Activated naive CD8-positive, alpha-beta T cell treated with anti-CD3 and anti-CD28 coated beads for 36 hours (primary cell): ENCODE measurements at places on chromosomes 1 and 21. TPM values are rescaled to one million over a fixed set of nuclear protein-coding genes. Genes with fewer than 3 reads are reported as not detected.

DNA sequence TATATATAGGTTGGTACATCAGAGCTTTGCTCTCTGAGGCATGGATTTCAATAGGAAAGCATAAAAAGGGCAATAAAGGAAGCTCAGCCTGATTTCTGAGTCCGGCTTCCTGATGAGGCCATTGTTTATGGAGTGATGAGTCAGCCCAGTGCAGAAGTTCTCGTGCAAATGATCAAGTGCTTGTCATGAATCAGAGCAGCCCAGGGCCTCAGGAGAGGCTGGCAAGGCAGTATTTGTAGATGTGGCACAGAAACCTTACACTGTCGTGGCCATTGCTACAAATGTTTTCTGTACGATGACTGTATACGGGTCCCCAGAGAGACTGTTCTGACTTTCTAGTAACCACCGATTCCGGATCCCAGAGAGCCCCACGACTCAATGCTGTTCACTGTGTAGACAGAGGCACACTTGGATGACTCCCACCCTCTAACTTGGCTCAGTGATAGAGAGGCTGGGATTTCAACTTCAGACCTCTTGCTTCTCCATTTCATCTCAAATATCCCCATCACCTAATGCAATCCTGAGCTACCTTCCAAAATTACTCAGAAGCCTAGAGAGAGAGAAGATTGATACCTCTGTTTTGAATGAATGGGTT, 26.8 kb downstream of the UMODL1 start:
- no peaks in the 10 kb centered on the region for H3K27me3 ChIP-seq
- no peak overlapping the region for H3K4me3 ChIP-seq
- H3K36me3 ChIP-seq = no peaks in the 10 kb centered on the region
- DNase-seq = no peak

- H3K4me1 ChIP-seq = no peaks in the 10 kb centered on the region
- H3K27ac ChIP-seq = no peak overlapping the region
Observed at GRCh38 chr21:34722684-34723300, 54.0 kb downstream of the CLIC6 start.

- H3K27me3 ChIP-seq = no peaks in the 10 kb centered on the region
- H3K27ac ChIP-seq = no peak overlapping the region
- H3K4me1 ChIP-seq = peaks cover 5% of the 10 kb centered on the region
- no peak overlapping the region for H3K4me3 ChIP-seq
- H3K36me3 ChIP-seq = no peaks in the 10 kb centered on the region
- no peak for DNase-seq
Observed at GRCh38 chr1:183933528-183934179, 103.9 kb downstream of the COLGALT2 start.

DNA sequence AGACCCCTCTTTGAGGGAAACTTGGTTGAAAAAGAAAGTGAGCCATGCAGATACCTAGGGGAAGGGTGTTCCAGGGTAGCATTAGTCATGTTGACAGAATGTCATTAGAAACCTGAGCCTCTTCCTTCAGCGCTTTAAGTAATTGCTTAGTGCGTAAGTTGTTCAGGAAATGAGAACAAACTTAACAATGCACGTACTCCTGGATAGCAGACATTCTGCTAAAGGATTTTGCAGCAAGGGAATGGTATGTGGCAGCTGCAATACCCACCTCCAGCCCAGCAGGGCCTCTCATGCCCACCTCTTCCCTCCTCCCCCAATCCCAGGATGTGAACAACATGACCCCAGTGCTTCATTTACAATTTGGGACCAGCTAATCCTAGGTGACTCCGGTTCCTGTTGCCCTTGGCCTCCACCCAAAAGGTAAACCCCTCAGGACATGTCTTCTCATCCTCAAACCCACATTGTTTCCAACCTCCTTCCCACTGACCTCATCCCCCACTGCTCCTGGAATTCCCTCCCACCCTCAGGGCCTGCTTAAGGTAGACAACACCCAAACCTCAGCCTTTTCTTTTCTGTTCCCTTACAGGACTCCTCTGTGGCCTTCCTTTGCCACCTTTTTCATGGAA, 98.0 kb upstream of the BCAR3 start:
- H3K4me3 ChIP-seq = no peak overlapping the region
- no peaks in the 10 kb centered on the region for H3K4me1 ChIP-seq
- peaks cover 4% of the 10 kb centered on the region for H3K27me3 ChIP-seq

NID1 gene
- total RNA-seq = 0.08 TPM

GRCh38 chr1:15717418-15718125, 18.5 kb upstream of the SLC25A34 start:
- H3K27me3 ChIP-seq = no peaks in the 10 kb centered on the region
- H3K27ac ChIP-seq = no peak overlapping the region
- H3K36me3 ChIP-seq = peaks cover 3% of the 10 kb centered on the region
- no peak for DNase-seq
- no peak overlapping the region for H3K4me3 ChIP-seq

DNA sequence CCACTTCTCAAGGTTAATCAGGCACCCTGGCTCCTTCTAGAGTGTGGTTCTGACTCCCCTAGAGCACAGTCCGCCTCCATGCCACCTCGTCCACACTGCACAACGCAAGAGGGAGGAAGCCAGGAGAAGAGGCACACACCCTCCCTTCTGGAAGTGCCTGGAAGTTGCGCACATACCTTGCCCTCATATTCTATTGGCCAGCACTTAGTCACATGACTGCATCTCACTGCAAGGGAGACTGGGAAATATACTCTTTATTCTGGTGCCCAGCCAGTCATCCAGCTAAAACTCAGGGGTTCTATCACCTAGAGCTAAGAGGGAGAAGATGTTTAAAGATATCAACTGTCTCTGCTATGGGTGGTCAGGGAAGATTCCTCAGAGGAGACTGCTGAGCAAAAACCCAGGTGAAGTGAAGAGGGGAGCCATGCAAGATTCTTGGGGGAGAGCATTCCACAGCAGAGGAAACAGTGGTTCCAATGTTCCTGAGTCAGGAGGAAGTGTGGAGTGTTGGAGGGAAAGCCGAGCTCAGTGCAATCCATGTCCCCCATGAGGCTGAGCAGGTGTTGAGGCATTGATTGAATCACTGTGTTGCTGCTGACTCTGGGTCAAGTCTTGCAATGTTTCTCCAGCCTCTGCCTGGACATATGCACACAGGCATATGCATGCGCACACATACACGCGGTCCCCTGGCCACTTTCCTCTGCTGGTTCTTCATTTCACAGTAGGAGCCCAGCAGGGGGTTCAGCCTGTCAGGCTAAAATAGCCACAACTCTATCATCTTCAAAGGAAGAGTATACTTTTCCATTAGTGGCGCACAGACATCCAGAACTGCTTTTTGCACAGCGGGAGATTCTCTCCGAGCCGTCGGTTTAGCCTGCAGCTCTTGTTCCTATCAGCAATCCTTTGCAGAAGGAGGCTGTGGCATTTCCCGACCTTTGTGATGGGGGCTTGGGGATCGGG, 22.3 kb upstream of the KLHDC7A start:
- H3K27ac ChIP-seq = no peak overlapping the region
- no peaks in the 10 kb centered on the region for H3K36me3 ChIP-seq
- no peak for DNase-seq
- H3K4me1 ChIP-seq = no peaks in the 10 kb centered on the region
- H3K4me3 ChIP-seq = no peak overlapping the region

GRCh38 chr1:61539720-61540462, 185.1 kb downstream of the TM2D1 start:
- no peaks in the 10 kb centered on the region for H3K36me3 ChIP-seq
- H3K27me3 ChIP-seq = no peaks in the 10 kb centered on the region
- no peak overlapping the region for H3K27ac ChIP-seq

DNA sequence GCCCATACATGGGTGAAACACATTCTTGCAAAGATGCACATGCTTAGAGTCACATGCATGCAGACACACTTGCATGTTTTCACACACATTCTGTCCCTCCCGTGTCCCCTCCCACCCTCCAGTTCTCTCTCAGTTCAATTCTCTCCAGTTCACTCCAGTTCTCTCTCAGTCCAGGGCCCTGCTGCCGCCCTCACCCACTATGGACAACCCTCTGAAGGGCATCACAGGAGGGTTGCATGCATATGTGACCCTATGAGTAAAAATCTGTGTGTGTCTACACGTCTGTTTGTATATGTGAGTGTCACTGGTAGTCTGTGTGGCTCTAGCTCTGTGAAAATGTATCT, 21.8 kb upstream of the ADGRB2 start:
- no peak for DNase-seq
- no peak overlapping the region for H3K4me3 ChIP-seq
- H3K4me1 ChIP-seq = peaks cover 8% of the 10 kb centered on the region
- no peaks in the 10 kb centered on the region for H3K36me3 ChIP-seq
- H3K27ac ChIP-seq = no peak overlapping the region

DNA sequence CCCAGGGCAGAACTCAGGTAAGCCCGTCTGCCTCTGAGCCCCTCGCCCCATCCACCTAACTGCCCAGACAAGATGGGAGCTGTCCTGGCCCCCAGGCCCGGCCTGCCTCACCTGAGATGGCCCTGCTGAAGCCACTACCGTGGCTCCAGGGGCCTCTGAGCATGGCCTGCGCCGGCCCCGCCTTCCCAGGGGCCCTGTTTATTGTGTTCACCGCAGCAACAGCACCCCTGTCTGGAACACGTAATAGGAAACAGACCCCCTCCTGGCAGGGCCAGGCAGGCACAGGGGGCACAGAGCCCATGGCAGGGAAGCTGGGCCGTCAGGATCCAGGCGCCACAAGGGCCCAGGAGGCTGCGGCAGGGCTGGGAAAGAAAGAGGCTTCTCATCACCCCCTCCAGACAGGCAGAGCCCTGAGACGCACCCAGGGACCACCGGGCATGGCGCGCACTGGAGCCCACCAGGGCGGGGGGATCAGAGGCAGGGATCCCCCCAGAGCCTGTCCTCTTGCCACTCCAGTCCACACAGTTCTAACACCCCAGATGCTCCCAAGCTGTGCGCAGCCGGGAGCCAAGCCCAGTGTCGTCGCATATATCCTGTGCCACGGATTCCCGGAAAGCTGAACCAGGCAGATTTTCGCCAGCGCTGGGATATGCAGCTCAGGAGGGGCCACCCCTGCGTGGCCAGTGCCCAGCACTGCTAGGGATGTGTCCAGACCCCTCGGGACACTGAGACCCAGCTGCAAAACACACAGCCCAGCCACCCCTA, 62.6 kb downstream of the ARHGEF16 start:
- DNase-seq = no peak
- H3K36me3 ChIP-seq = peaks cover 3% of the 10 kb centered on the region

GRCh38 chr1:31584869-31585735, 8.8 kb downstream of the TINAGL1 start:
- H3K4me1 ChIP-seq = no peaks in the 10 kb centered on the region
- no peaks in the 10 kb centered on the region for H3K36me3 ChIP-seq
- peaks cover 20% of the 10 kb centered on the region for H3K27me3 ChIP-seq
- no peak for DNase-seq

AGMAT gene
- 26.2 TPM for total RNA-seq

LINGO4 gene
- not detected for total RNA-seq

DNA sequence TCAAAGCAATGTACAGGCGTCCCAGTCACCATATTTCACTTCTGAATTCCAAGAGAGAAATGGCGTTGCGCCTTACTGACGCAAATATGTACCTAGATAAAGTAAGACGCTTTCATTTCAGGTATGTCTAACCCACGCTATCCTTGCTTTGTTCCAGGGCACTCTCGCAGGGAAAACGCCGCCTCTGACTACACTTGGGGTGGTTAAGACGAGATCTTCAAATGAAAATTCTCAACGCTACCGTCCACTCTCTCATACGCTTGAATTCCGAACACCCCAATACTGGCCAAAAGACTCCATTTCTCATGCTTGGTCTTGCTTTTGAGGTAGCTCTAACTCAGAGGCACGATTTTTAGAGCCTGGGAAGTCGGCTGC, 736 bp upstream of the ZMPSTE24 start:
- peaks cover 39% of the 10 kb centered on the region for H3K4me1 ChIP-seq
- H3K36me3 ChIP-seq = peaks cover 37% of the 10 kb centered on the region
- DNase-seq = no peak
- peak overlapping the region; percentile 99 for H3K27ac ChIP-seq

ARTN gene
- total RNA-seq = 0.16 TPM

DNA sequence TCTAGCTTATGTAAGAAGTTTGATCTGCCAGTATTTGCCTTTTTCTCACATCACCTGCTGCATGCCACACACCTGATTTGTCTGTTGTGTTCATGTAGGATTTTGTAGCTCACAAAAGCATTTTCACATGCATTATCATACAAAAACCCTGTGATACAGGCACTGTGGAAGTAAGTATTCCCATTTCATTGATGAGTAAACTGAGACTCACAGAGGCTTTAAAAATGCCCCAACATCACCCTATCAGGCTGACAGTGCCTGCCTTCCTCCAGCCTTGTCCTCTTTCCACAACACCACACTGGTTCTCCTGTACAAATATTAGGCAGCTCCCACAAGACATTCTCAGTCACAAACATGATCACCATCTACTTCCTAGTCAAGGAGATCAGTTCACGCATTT, 85.9 kb upstream of the UBE2U start:
- no peaks in the 10 kb centered on the region for H3K4me1 ChIP-seq
- DNase-seq = no peak
- no peak overlapping the region for H3K4me3 ChIP-seq

CACNA1S gene
- not detected for total RNA-seq

TAF13 gene
- total RNA-seq = 32.3 TPM

LMOD1 gene
- not detected for total RNA-seq

GRCh38 chr1:7407980-7408770, 362.9 kb upstream of the VAMP3 start:
- no peaks in the 10 kb centered on the region for H3K4me1 ChIP-seq
- DNase-seq = no peak
- no peak overlapping the region for H3K27ac ChIP-seq
- H3K4me3 ChIP-seq = no peak overlapping the region
- H3K36me3 ChIP-seq = no peaks in the 10 kb centered on the region

GRCh38 chr1:69700770-69701169, 133.0 kb downstream of the LRRC7 start:
- no peaks in the 10 kb centered on the region for H3K27me3 ChIP-seq
- H3K4me1 ChIP-seq = no peaks in the 10 kb centered on the region
- H3K36me3 ChIP-seq = no peaks in the 10 kb centered on the region
- no peak for DNase-seq
- no peak overlapping the region for H3K4me3 ChIP-seq

DNA sequence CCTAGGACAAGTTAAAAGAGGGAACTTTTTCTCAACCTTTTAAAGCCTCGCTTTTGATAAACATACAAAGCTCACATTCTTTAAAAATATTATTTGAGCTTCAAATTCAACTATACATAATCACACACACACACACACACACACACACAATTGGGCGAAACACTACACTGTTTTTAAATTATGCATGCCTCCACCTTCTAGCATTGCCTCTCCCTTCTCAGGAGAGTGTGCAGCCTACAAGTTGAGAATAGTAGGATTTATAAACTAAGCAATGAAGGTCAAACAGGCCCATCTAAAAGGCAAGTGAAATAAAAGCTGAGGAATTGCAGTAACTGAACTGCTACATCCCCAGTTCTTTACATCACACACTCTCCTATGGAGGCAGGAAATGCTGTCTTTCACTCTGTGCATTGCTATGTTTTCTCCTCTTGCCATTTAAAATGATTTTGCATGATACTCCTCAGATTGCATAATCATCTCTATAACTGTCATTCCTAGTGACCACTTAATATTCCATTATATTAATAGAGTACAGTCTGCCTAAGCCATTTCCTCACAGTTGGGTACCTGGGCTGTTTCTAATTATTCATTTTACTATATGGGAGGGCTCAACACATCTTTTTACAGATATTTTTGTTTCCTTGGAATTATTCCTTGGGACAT, 92.5 kb upstream of the KCNE2 start:
- no peak for DNase-seq
- no peak overlapping the region for H3K4me3 ChIP-seq
- no peaks in the 10 kb centered on the region for H3K36me3 ChIP-seq
- no peaks in the 10 kb centered on the region for H3K27me3 ChIP-seq
